ENCODE measurements at places on chromosomes 11 and 22.

GRCh38 chr11:102347462-102348370, 702 bp downstream of the BIRC2 start:
- peak; percentile 78 for DNase-seq

GRCh38 chr22:46937185-46937584, 174.7 kb downstream of the TBC1D22A start:
- no peak for DNase-seq

GRCh38 chr11:128613300-128613995, 26.1 kb upstream of the ETS1 start:
- no peak for DNase-seq

DNA sequence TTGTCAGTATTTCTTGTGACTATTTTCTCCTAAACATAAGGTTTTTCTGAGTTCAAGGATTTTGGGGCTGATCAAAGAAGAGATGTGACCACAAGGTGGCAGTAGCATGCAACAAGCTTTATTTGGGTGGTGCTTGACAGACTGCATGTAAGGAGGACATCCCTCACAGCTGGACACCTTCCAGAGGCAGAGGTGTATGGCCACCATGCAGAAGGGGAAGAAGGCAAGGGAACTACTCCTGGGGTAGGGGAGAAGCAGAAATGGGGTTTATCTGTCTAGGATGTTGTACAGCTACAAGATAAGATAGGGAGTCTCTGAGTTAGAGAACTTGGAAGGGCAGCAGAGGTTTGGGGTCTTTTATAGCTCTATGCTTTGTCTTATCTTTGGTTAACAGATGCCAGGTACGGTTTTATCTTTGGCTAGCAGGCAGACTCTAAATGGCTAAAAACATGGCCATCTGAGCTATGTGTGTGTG, 5.1 kb upstream of the BIRC2 start:
- peak; percentile 90 for DNase-seq

DNA sequence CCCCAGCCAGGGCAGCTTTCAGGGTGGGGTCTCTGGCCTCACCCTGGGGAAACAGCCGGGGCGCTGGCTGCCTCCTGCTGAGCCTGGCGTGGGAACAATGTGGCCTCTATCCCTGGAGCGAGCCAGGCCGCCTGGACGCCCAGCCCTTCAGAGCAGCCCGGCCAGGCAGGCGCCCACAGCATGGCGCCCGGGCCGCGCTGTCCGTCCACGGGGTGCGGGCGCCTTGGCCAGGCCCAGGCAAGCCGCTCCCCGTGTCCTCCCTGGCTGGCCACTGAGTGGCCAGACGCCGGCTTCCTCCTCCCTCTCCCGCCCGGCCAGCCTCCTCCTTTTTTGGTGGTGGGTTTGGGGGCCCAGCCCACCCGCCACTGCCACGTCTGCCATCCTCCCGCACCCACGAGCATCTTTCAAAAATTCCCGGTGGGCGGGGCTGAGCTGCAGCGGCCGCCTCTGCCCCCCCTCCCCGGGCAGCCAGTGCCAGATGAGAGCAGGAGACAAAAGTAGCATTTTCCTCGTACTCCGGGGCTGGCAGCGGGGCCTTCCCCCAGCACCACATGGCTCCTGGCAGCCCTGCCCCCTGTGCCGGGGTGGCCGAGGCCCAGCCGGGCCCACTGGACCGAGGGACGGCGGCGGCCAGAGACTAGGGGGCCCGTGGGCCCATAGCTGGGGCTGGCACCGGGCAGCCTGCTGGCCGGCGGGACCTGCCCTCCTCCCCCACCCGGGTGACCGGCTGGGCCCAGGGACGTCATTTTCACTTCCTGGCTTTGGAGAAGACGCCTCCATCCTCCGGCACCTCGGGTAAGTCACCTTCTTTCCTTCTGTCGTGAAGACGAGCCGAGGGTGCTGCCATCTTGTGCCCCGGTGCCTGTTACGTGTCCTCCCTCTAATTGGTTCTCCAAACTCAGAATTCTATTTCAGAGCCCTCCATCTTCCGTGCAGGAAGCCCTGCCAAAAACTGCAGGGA, 70.2 kb upstream of the PPARA start:
- peak; percentile 96 for DNase-seq

DNA sequence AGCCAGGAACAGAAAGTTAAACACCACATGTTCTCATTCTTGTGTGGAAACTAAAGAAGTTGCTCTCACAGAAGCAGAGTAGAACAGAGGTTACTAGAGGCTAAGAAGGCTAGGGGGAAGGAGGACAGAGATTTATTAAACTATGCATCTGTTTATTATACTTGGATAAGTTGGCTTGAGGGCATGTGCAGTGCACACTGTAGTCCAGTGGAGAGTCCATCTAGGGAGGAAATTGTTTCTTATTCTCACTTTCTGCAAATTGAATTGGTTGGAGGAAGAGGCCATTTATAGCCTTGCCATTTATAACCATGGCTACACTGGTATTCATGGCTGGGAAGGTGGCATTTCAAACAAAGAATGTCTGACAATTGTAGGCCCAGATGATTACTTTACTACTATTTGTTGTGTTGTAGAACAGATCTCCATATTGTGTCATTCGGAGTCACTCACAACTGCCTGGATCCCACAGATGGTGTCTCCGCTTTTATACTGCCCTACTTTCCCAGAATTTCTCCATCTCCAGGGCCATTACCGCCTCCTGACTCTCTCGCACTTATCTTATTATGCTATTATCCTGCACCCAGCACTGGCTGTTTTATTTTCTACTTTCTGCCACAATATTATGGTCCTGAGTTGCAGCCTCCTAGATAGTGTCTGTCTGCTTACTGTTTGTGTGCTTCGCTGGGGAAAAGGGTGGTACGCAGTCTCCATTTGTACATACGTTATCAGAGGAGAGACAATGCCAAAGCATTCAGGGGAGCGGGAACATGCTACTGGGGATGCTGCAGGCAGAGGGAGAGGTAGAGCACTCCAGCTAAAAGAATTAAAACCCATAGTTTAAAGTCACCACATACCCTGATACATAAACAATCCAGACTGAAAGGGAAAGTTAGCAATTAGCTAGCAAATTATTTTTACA, 169.3 kb upstream of the BLID start:
- DNase-seq, result no peak

- DNase-seq, result peak; percentile 50
Measured at GRCh38 chr11:124717786-124718651, 21.7 kb upstream of the NRGN start.

Data from GM23248 (cell line).